ENCODE measurements at places on chromosomes 5 and 9. TPM values are rescaled to one million over a fixed set of nuclear protein-coding genes. Genes with fewer than 3 reads are reported as not detected.

DNA sequence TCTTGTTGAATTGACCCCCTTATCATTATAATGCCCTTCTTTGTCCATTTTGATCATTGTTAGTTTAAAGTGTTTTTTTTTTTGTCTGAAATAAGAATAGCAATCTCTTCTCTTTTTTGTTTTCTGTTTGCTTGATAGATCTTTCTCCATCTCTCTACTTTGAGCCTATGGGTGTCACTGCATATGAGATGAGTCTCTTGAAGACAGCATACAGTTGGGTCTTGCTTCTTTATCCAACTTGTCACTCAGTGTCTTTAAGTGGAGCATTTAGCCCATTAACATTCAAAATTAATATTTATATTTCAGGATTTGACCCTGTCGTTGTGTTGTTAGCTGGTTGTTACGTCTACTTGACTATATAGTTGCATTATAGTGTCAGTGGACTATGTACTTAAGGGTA, 135.4 kb downstream of the HMHB1 start:
- DNase-seq = no peak

DNA sequence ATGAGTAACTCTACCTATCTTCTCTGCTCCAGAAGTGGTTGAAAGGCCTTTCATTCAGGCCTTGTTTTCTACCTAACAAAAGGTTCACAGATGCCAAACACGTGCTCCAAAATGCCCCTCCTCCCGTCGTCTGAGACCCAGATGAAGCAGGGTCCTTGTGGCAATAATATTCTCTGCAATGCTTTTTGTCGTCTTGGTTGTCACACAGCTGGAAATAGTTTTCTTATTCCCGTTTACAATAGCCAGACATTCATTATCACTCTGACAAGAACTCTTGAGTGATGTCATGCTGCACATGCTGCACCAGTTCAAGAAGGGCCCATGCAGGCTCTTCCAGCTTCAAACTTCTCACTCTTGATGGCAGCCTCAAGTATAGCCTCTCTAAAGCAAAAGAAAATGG, 7.8 kb downstream of the LPAR1 start:
- no peak for DNase-seq

NXNL2 gene
- total RNA-seq = not detected

DNA sequence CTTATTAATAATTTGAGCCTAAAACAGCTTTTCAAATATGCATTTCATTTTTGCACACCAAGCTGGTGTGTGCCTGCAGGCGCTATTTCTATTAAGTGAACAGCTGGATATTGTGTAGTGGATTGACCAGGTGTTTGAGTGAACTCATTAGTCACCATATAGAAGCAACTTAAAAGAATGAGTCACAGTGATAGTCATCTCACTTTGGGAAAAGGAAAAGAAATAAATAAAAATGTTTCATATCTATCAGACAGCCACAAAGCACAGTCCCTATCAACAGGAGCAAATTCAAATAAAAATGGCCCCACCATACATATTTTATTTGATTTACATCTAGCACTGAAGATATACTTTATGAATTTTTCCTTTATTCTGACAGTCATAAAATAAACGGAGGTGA, 456.5 kb upstream of the CDH9 start:
- no peak for DNase-seq

EIF4EBP3 gene
- 11.8 TPM for total RNA-seq

CHSY3 gene
- total RNA-seq = not detected

DNA sequence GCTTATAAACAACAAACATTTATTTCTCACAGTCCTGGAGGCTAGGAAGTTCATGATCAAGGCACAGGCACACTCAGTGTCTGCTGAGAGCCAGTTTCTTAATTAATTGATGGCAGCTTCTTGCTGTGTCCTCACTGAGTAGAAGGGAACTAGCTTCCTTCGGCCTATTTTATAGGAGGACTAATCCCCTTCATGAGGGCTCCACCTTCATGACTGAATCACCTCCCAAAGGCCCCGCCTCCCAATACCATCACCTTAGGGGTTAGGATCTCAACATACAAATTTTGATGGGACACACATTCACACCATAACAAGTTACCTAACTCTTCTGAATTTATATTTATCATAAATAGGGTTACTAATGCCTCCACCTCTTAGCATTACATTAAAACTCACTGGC, 129.8 kb downstream of the GNAQ start:
- DNase-seq = no peak
